ENCODE measurements at places on chromosomes 2 and 18.

- DNase-seq = no peak
These were observed 25.5 kb downstream of the CRACDL start for GRCh38 chr2:98910349-98911125.

GRCh38 chr2:207311316-207312005 is 145.7 kb upstream of the KLF7 start:
- DNase-seq = no peak

DNA sequence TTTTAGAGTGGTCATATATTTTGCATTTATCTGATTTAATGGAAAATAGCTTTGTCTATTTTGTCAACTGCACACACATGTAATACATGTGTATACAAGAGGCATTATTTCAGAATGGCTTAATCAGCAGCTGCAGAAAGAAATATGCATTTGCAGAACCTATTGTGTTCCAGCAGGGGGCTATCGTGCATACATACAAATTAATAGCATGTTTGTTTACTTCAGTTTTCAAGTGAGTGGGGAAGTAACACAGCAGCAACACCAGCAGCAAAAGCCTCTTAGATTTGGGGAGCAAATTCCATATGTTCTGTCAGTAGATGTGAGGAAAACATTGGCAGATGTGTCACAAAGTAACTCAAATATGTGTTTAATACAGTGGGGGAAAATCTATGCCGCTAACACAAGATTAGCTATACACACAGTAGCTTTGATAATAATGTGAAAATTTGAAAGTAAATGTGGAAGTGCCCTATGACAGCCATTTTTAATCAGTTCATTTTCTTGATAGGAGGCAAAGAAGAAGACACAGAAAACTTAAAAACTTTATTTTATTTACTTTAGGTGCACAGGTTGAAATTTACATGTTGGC is 218.1 kb downstream of the WDR7 start:
- no peak for DNase-seq

DNA sequence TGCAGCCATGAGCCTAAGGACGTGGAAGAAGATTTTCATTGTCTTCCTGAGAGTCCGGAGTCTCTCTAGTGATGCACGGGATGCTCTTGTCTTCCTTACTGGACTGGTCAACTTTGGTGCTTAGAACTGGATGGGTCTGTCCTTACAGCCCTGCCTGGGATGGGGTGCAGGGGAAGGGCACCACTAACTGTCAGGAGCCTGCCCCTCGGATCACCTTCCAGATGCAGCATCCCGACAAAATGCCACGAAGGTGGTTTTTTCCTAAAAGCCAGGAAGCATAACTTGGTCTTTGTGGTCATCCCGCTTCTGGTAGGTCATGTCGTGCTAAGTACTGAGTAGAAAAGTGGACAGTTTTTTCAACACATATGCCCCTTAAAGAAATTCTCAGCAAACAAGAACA is 207.4 kb upstream of the TWIST2 start:
- no peak for DNase-seq

DNA sequence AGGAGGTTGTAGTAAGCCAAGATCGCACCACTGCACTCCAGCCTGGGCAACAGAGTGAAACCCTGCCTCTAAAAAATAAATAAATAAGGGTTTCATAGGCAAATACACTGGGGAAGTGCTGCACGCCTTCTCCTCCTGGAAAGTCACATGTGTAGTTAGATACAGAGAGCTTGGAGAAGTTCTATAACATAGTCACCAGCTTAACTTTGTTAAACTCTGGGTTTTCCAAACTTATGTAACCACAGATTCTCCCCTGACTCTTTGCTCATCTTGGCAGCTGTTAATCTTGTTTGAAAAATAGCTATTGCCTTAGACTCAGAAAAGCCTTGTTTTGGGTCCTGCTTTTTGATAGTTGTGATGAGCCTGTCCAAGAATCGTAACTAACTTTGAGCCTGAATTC is 25.2 kb downstream of the KIAA2012 start:
- no peak for DNase-seq

Measured in stimulated activated CD4-positive, alpha-beta T cell treated with anti-CD3 and anti-CD28 coated beads, TNF-alpha, amount 100 ng/mL, for 24 hours (primary cell).